ENCODE measurements at places on chromosomes 5 and 9.
A peak's percentile ranks its signal among the peaks of the same experiment; 100 is the strongest.

DNA sequence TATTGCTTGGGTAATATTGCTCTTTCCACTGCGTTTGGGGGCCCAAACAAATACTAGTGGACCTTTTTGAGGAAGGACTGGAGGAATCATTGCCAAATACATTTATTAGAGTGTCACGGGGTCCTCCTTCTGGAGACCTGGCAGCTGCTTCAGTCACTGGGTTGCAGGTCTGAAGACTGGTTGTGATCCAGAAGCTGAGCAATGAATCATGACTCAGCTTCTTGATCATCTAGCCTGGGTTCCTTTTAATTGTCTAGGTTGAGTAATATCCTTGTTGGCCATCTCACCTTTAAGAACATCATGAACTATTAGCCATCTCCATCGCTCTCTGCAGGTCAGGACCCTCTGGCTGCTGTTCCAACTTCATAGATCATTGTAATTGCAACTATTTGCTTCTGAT lies 15.4 kb upstream of the UBAP1 start:
- peak; percentile 71 for DNase-seq

GRCh38 chr5:3131161-3131560 lies 379.7 kb upstream of the IRX2 start:
- DNase-seq, result no peak

- DNase-seq, result no peak
These were observed 88.4 kb upstream of the IQGAP2 start for GRCh38 chr5:76314643-76315042.

GRCh38 chr5:154442801-154443200 lies 3.0 kb upstream of the SAP30L start:
- DNase-seq, result peak; percentile 37

- DNase-seq, result no peak
These were observed 702.8 kb downstream of the CETN3 start for GRCh38 chr5:89706731-89707130.

- no peak for DNase-seq
These were observed 37.9 kb downstream of the LNPEP start for GRCh38 chr5:96973532-96974401.

DNA sequence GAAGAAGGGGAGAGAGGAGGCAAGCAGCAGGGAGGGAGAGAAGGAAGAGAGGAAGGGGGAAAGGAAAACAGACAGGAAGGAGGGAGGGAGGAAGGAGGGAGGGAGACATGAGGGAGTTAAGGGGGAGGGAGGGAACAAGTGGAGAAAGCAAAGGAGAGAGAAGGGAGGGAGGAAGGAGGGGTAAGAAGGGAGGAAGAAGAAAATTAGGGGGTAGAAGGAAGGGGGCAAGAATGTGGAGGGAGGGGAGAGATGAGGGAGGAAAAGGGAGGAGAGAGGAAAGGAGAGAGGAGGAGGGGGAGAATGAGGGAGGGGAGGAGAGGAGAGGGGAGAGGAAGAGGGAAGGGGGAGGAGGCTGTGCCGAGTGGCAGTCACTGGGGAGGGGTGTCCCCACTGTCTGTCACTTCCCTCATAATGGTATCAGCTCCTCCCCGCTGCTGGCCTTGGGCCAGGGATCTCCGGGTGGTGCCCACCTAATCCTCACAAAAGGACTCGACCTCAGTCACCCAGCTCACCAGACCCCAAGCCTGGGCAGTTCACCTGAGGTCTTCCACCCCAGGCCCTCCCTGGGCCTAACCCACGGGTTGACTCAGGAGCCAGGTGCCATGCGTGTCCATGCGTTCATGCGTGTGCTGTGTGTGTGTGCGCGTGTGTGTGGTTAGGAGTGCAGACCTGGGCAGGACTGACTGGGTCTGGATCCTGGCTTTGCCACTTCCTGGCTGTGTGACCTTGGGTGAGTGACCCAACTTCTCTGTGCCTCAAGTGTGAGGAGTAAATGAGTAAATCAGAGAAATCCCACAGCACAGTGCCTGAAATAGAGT lies 18.1 kb downstream of the C9orf50 start:
- no peak for DNase-seq

GRCh38 chr5:120236360-120236759 lies 227.7 kb upstream of the PRR16 start:
- DNase-seq, result no peak

DNA sequence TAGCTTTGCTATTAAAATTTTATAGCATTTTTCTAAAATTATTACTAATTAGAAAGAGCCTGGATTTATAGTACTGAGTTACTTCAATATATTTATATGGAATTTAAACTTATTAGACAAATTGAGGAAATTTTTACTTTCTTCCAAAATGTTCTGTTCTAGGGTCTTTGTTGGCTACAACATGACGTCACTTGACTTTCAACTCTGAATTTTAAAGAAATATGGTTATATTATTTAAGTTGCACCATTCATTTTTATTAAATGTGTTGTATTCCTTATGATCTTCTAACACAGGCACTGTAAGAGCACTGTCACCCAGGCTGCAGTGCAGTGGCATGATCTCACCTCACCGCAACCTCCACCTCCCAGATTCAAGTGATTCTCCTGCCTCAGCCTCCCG lies 119.4 kb upstream of the CYLC2 start:
- DNase-seq, result no peak

GRCh38 chr9:16868701-16869100 lies 1.8 kb downstream of the BNC2 start:
- no peak for DNase-seq

- no peak for DNase-seq
These were observed 135.1 kb downstream of the CSNK1G3 start for GRCh38 chr5:123647066-123647465.

DNA sequence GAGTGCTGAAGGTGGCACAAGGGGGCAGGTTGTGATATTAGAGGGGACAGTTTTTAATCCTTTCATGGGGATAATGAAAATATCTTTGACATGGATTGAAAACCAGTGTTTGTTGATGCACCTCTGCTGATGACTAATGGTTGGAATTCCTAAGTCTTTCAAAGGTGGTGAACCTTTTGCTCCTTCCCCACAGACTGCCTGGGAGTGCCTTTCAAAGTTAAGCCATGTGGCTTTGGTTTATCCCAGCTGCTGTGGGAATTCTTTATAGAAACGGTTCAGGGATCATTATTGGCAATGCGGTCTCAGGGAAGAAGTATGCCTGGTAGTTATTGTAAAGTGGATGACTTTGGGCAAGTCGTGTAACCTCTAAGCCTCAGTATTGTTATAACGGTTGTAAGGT lies 45.7 kb downstream of the PIP5K1B start:
- no peak for DNase-seq

GRCh38 chr9:92590377-92590776 lies 54.6 kb upstream of the ECM2 start:
- DNase-seq, result no peak

DNA sequence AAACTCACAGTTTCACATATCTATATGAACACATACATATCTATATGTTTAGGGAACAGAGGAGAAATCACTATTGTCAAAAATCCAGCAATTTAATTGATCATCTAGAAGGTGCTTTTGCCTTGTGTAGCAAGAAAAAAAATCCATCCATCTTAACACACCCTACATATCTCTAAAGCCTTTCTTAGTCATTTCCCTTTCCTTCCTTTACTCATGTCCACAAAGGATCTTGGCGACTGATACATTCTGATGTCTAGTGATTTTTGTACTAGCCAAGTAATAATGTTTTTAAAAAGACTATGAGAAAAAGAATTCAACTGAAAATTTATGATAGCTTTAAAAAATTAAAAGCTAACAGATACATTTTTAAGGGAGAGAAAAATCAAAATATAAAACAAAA lies 22.5 kb downstream of the ZDHHC21 start:
- no peak for DNase-seq

DNA sequence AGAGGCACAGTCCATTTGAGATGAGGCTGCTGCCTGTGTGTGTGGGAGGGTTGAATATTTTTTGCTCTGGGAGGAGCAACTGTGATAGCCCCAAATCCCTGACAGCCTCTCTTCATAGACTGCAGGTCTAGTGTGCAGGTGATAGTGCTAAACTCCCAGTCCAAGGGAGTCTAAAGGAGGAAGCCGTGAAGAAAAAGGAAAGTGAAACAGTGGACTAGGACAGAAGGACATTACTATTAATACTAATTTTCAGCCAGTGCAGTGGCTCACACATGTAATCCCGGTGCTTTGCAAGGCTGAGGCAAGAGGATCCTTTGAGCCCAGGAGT lies 295.0 kb downstream of the PDE4D start:
- DNase-seq, result no peak
